ENCODE measurements at places on chromosomes 7 and 10. TPM values are rescaled to one million over a fixed set of nuclear protein-coding genes. Genes with fewer than 3 reads are reported as not detected.

The RBP3 gene
- not detected for total RNA-seq

The ASB10 gene
- total RNA-seq = not detected

The WDR11 gene
- 78.4 TPM for total RNA-seq

The NME8 gene
- total RNA-seq = not detected

The ABCC2 gene
- 0.61 TPM for total RNA-seq

The RTKN2 gene
- 1.3 TPM for total RNA-seq

The SPACDR gene
- 0.32 TPM for total RNA-seq

The STAG3 gene
- 1.1 TPM for total RNA-seq

The ITIH5 gene
- not detected for total RNA-seq

The IGF2BP3 gene
- 161 TPM for total RNA-seq

The WNT8B gene
- total RNA-seq = not detected

The IFIT3 gene
- 100 TPM for total RNA-seq

Measured in epithelial cell of umbilical artery (primary cell).